ENCODE measurements at places on chromosomes 1 and 21.

DNA sequence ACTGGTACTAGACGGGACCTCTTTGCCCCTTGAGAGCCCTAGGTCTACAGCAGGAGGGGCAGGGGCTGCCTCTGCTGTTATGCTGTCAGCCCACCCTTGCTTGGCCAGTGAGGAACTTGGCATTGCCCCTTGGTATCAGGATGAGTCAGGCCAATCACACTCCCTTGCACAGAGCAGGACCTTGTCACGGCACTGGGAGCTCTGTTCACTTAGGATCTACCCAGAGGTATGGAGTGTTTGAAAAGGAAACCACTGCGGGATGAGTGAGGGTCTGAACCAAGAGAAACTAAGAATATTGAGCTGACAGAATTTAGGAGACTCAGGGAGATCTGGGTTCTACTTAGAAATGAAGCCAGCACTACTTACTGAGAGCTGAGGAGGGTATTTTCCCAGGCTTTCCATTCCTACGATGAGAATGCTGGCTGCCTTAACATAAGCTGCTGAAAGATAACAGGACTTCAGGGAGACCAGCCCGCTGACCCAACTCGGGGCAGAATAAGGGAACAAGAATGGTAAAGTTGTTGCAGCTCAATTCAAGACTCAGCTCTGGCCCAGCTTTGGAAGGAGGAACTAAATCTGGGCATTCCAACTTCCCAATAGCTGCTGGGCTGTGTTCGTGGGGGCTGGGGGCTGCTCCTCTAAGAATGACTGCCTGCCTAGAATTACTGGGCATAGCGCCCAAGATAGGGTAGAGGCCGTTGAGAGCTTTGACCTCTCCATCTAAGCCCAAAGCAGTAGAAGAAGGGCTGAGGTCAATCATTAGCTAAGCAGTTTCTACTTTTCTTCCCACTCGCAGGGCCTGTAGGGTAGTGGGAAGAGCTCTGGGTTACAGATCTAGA lies 1.5 kb downstream of the FABP3 start:
- no peak for DNase-seq

- DNase-seq = no peak
These were observed 2.0 kb upstream of the ZNF678 start for GRCh38 chr1:227561241-227561907.

DNA sequence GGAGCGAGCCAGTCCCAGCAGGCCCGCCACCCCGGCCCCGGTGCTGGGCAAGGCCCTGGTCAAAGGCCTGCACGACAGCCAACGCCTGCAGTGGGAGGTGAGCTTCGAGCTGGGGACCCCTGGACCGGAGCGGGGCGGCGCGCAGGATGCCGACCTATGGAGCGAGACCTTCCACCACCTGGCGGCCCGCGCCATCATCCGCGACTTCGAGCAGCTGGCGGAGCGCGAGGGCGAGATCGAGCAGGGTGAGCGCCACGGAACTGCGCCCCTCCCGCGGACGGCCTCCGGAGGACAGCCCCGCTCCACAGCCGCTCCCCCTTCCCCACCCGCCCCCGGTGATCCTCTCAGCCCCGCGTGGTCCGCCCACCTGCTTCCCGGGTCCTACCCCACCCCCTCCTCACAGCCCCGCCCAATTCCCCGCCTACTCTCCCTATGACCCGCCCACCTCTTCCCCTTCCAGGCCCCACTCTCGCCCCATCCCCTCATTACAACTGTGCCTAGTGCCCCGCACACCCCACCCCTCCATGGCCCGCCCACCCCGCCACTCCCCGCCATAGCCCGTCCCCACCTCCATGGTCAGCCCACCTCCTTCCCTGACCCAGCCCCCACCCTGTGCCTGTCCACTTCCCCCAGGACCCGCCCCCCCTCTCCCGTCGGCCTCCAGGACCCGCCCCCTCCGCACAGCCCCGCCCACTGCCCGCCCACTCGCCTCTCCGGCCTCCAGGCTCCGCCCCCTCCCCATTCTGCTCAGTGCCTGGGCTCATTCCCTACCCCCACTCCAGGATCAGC lies 52.7 kb downstream of the VWA5B1 start:
- DNase-seq = peak; percentile 34

GRCh38 chr21:42722808-42723473 lies 69.5 kb downstream of the PDE9A start:
- DNase-seq = no peak

- no peak for DNase-seq
These were observed 28.2 kb downstream of the CD34 start for GRCh38 chr1:207882692-207883091.

DNA sequence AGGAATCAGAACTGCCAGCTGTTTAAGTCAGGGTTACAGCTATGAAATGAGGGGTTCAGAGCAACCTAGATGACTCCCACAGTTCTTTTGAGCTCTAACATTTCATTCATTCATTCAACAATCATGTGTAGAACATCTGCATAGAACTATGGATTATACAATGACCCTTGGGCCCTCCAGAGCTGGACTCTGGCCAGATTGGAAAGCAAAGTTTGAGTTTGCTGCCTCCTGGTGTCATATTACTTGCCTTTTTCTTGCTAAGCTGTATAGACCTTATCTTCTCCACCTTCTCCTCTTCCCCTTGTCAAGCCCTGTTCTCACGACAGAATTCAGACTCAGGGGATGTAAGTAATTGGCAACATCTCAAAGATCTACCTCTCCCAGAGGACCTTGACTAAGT lies 4.0 kb downstream of the CASQ2 start:
- peak; percentile 32 for DNase-seq

DNA sequence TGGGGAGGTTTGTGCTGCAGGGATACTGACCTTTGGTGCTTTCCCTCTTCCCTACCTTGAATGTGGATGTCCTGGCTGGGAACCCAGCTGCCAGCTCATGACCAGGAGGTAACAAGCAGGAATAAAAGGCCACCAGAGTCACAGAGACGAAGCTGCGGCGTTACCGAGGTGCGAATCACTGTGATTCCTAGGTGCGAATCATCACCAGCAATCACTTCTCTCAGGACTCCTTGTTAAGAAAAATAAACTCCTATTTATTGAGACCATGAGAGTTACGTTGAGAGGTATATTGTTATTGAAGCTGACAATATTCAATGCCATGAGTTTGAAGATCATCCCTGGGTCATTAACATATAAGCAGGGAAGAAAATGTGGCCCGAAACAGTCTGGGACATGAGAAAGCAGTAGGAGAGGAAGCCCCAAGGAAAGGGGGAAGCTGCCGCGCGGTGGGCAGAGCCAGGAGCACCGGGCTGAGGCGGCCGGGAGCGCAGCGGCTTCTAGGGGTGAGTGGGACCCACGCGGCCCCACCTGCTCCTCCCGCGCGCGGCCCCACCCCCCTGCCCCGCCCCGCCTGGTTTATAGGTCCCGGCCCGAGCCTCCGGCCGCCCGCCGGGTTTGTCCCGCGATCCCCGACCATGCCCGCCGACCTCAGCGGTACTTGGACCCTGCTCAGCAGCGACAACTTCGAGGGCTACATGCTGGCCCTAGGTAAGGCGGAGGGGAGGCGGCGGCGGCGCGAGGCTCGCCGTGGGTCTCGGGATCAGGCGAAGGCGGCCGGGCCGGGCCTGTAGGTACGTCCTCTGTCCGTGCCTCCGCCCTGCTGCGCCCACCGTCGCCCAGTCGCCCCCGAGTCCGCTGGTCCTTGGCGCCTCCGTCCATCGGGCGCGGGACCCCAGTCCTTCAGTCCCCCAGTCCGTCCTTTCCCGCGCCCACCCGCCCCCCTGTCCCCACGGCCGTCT lies at the start of gene RBP7:
Gene RBP7, plus strand, starts transcription at position 605 of the 959 bp plus-strand sequence. Its CDS starts 31 bp downstream, at position 636.
- DNase-seq = peak; percentile 36

- DNase-seq = peak; percentile 60
These were observed at the start of gene PLEKHG5 for GRCh38 chr1:6491480-6491962. Gene PLEKHG5, minus strand, starts transcription at chr1:6491667. Its CDS starts 14,096 bp downstream, at chr1:6477571.

GRCh38 chr1:242055749-242056320 lies 56.9 kb upstream of the MAP1LC3C start:
- DNase-seq = no peak

DNA sequence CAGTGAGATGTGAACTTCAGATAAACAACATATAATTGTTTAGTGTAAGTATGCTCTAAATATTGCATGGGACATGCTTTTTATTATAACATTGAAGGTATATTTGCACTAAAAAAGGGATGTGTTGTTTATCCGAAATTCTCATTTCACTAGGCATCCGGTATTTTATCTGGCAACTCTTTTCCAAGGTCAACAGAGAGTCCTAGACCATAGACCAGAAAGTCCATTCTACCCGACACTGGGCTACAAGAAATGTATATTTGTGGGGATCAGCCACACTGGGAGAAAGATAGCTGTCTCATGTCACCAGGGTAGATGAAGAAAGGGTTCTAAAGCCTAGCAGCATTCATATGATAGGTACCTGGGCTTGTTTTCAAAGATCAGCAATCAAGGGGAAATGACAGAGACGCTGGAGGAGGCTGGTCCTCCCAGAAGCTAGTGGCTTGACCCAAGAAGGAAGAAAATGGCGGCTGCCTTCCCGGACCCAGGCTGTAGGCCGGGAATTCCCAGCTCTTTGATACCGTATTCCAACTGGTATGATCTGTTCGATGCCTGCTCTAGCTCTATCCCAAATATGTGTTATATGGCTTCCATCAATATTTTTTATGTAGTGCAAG lies 161.1 kb upstream of the IRF2BP2 start:
- no peak for DNase-seq

GRCh38 chr1:113916974-113917373 lies 11.8 kb downstream of the DCLRE1B start:
- no peak for DNase-seq

- no peak for DNase-seq
These were observed 24.6 kb downstream of the NTPCR start for GRCh38 chr1:232974971-232975370.

- peak; percentile 4 for DNase-seq
These were observed 171.3 kb upstream of the BEND5 start for GRCh38 chr1:48947761-48948537.

DNA sequence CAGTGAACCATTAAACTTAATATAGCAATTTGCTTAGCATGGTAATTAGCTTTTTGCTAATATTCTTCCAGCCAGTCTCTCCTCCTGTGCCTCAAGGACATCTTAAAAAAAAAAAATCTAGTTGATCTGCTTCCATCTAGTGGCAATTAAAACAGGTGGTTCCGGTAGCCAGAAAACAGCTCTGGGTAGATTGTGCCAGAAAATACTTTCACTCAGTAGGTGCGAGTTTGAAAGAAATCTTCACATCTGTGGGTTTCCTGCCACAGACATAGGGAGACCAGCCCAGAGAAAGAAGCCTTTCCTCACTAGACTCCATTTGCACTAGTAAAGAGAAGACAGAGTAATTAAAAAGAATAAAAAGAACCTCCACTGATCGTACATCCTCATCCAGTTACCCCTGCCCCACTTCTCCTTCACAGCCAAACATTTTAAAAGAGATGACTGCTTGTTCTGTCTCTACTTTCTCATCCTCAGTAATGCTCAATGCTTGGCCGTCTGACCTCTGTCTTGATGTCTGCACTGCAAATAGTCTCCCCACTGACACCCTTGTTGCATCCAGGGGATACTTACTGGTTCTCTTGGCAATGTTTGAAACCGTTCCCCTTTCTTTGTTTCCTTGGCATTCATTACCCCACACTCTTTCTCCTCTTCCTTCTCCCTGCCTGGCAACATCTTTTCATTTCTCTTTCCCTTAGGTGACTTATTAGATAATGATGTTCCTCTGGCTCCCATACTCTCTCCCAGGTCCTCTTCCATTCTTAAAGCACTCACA lies 16.9 kb downstream of the SELL start:
- DNase-seq = no peak

GRCh38 chr21:15943009-15943666 lies 213.4 kb downstream of the USP25 start:
- DNase-seq = no peak

- no peak for DNase-seq
These were observed 39.7 kb downstream of the FAF1 start for GRCh38 chr1:50920409-50920808.

- no peak for DNase-seq
These were observed 8.9 kb downstream of the ADAR start for GRCh38 chr1:154598871-154599635.

DNA sequence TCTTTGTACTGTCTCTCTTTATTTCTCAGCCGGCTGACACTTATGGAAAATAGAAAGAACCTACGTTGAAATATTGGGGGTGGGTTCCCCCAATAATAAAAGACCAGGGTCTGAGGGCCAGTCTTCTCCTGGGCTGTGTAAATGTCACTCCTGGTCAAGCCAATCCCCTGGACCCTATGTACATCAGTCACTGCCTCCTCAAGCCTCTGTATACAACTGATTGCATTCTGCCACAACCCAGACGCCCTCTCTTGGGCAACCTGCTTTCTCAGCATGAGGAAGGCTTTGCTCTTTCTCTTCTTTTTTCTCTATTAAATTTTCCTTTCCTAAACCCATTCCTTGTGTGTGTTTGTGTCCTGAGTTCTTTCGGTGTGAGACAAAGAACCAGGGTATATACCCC lies 84.1 kb upstream of the SERBP1 start:
- DNase-seq = no peak

DNA sequence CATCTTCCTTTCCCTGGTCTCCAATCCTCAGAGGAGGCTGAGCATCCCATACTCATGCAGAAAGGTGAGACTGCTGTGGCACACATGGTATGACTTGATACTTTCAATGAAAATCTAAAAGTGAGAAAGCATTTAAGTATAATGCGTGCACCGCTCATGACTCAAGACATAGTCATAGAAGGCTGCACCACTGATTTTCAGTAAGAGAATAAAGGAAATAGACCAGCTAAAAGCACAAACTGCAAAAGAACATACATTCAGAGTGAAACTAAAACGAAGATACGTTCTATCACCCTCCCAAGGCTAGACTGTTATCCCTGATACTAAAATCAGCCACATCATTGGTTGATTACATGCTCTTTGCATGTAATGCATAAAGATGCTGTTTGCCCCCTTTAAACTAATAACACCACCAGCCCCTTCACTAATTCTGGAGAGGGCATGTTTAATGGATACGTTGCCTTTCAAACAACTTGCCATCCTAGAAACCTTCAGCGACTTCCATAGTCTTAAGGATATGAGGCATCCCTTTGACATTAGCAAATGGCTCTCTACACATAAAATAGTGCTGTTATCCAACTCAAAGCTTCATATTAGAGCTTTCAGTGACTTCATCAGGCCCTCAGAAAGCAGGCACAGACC lies 2.1 kb downstream of the PLD5 start:
- DNase-seq = no peak

GRCh38 chr21:14591882-14592281 lies 45.8 kb upstream of the SAMSN1 start:
- no peak for DNase-seq

- DNase-seq = peak; percentile 59
These were observed 26.9 kb upstream of the KCNE2 start for GRCh38 chr21:34336756-34337391.

DNA sequence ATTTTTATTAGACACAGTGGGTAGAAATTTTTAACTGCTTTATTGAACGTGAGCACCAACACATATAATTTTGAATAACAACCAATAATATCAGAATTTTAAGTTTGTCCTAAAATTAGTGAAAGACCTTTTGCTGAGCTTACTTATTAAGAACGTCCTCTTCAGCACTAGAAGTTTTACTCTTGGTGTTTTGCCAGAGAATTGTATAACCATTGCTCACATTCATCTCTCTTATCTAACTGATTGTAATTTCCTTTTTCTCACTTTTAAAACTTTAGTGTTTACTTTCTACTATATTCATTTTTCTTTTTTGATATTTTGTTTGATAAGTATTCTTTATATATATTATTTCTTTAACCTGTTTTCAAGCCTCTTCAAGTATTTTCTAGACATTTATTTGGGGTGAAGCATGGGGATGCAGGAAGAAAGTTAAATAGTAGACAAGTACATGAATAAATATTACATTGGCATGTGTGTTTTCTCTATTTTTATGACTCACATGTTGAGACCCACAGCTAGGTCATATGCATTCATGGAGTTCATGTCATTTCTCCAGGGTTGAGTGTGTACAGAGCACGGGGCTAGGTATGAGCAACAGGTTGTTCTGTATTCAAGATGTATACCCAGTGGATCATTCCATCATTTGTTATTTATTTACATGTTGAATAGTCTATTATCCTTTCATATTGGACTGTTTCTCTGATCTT lies 90.6 kb downstream of the ATP6V1G3 start:
- DNase-seq = peak; percentile 3

All from GM03348 (cell line).